Activated CD4-positive, alpha-beta T cell treated with anti-CD3 and anti-CD28 coated beads for 1 hour (primary cell): ENCODE measurements at places on chromosomes 6 and 20.

DNA sequence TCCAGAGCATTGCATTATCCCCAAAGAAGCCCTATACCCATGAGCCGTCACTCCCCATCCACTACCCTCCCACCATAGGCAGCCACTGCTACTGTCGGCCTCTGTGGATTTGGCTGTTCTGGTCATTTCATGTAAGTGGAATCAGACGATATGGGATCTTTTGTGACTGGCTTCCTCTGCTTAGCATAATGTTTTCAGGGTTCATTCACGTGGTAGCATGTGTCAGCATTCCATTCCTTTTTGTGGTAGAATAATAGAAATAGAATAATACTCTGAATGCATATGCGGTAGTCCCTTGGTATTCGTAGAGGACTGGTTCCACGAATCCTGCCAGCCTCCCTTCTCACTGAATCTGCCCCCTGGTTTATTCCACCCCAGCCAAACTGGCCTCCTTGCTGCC, 402.6 kb upstream of the SULF2 start:
- no peak for DNase-seq

GRCh38 chr20:63521602-63522001, 1.0 kb downstream of the PPDPF start:
- DNase-seq = no peak

- DNase-seq = no peak
These were observed 38.8 kb upstream of the FOXA2 start for GRCh38 chr20:22623211-22623610.

DNA sequence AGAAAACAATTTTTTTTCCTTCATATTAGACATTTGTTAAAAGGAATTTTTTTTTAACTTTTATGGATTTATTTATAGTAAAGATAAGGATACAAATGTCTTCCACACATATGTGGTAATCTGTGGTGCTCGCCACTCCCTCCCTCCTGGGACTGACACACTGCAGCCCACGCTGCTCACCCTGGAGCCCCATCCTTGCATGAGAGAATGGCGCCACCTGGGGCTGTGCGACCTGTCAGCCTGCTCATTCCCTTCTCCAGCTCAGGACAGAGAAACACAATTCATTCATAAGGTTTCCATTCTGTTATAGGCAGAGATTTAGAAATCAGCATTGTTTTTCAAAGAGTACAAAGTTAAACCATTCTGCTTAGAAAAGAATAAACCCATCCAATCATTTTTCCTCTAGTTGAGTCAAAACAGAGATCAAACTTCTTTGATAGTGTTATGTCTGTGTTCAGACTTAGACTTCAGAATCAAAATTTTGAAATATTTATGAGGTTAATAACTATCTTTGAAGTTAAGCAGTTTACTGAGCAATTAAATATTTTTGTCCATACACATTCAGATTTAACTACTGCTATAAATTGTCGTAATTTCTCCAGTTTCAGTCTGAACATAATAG, 42.8 kb upstream of the DYNLRB1 start:
- DNase-seq = no peak

DNA sequence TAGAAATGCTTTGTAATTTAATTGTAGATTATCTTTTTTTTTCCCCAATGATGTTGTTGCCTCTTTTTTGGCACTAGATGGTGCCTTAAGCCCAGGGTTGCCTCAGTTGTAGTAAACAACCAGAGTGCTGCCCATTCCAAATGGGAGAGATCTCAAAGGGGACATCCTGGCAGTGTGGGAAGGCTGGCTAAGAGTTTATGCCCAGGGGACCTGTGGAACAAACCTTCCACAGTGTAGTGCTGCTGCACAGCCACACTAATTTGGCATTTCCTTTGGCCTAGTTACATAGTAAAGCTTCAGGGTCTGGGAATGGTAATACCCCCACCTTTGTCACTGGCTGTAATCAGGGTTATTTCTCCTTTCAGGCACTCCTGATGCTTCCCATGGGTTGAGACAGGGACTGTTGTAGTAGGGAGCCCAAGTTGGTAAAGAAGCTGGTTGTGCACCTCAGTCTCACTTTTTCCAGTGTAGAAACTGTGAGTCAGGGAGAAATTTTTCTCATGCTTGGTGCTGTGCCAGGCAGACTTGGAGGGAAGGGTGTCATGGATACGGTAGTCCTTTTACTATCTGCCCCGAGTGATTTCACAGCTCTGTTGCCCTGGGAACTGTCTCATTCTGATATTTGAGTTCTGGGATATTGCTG, 177.8 kb upstream of the ECI2 start:
- DNase-seq = no peak
